HTR-8/SVneo (cell line): ENCODE measurements at places on chromosomes 16 and 17.

GRCh38 chr17:72380737-72381136 lies 259.9 kb downstream of the SOX9 start:
- DNase-seq: no peak

GRCh38 chr16:81730090-81731051 lies 48.7 kb upstream of the PLCG2 start:
- DNase-seq: peak; percentile 82

GRCh38 chr16:53651357-53651756 lies 52.3 kb downstream of the RPGRIP1L start:
- no peak for DNase-seq

DNA sequence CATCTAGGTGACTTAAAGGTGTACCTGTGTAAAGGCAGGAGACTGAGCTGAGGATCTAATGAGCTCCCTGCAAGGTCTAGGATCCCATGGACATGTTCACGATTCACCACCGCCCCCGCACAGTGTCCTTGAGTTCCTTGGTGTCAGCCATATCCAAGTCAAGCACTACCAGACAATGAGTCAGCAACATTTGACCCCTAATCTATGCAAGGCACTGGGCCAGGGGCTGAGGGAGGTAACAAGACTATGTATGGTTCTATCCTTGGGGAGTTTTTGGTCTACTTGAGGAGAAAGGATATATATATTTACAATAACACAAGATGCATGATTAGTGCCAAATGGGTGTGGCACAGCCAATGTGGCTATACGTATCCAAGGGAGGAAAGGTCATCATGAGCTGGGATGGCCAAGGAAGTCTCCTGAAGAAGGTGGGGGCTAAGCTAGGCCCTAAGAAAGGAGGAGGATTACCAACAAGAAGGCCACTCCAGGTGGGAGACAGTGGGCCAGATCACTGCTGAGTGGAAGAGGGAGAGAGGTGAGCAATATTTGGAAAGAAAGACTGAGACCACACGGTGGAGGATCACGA lies 35.0 kb downstream of the ITGB3 start:
- DNase-seq: no peak

DNA sequence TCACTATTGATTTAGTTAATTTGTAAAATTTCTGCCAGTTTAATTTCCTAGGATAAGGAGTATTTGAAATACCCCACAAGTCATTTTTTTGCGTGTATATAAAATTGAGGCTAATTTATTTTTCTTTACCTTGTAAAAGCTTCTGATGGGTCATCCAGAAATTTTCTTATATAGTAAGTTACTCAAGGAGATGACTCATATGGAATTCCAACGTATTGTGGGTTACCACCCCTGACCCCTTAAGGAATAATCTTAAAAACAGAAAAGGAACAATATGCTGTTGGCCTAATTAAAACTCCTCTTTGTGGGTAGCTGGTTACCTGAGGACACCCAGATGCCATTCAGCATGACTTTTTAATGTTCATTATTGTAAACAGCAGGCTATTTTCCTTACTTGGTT lies 13.6 kb downstream of the HEATR6 start:
- peak; percentile 40 for DNase-seq

- DNase-seq: no peak
Measured at GRCh38 chr16:75236736-75237397, 14.6 kb downstream of the BCAR1 start.

- peak; percentile 61 for DNase-seq
Measured at GRCh38 chr17:81959362-81960129, 1.4 kb downstream of the NOTUM start.

- no peak for DNase-seq
Measured at GRCh38 chr17:56708220-56708558, 114.7 kb downstream of the NOG start.

DNA sequence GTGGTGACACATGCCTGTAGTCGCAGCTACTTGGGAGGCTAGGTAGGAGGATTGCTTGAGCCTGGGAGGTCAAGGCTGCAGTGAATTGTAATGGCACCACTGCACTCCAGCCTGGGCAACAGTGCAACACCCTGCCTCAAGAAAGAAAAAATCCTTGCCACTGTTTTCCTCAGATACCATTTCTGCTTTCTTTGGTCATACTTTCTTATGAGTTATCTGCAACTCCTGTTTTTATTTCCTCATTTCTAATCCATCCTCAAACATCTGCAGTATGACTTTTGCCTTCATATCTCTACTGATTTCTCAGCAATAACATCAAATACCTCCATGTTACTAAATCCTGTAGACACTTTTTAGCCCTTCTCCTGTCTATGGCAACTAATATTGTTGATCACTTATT lies 3.1 kb upstream of the AP2B1 start:
- DNase-seq: no peak

- peak; percentile 39 for DNase-seq
Measured at GRCh38 chr17:65677932-65678331, 116.5 kb upstream of the AXIN2 start.

DNA sequence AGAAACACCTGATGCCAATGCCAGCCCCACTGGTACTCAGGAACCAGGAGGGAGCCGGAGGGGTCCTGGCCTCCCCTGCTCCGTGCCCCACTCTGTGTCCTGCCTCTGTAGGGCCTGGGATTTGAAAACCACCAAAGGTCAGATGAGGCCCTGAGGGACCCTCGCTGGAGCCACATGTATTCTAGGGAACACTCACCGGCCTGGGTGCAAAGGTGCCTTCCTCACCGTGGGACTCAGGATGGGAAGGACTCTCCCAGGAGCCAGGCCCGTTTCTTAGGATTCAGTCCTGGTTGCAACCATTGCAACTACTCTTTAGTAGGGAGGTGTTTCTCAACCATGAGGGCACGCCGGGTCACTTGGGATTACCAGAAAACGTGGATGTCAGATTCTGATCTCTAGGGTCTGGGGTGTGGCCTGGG lies 74.6 kb downstream of the N4BP1 start:
- no peak for DNase-seq

- DNase-seq: no peak
Measured at GRCh38 chr17:43810226-43810715, 22.7 kb downstream of the MPP3 start.

- no peak for DNase-seq
Measured at GRCh38 chr17:16459271-16459670, 32.7 kb downstream of the LRRC75A start.

DNA sequence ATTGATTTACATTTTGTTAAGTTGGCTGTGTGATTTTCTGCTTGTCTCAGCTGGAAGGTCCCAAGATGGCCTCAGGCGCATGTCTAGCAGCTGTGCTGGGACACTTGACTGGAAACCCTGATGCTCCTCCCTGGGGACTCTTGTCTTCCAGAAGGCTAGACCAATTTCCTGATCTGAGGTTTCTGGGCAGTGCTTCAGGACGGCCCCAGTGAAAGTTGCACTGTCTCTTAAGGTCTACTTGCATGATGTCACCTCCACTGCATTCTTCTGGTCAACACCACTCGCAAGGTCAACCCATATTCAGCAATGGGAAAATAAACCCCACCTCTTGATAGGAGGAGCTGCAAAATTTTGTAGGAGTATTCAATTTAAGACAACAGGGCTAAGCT lies 116.0 kb downstream of the SALL1 start:
- no peak for DNase-seq

GRCh38 chr17:20226814-20227482 lies 217.8 kb downstream of the SPECC1 start:
- DNase-seq: peak; percentile 86

GRCh38 chr16:25010542-25010941 lies 4.6 kb downstream of the ARHGAP17 start:
- no peak for DNase-seq

DNA sequence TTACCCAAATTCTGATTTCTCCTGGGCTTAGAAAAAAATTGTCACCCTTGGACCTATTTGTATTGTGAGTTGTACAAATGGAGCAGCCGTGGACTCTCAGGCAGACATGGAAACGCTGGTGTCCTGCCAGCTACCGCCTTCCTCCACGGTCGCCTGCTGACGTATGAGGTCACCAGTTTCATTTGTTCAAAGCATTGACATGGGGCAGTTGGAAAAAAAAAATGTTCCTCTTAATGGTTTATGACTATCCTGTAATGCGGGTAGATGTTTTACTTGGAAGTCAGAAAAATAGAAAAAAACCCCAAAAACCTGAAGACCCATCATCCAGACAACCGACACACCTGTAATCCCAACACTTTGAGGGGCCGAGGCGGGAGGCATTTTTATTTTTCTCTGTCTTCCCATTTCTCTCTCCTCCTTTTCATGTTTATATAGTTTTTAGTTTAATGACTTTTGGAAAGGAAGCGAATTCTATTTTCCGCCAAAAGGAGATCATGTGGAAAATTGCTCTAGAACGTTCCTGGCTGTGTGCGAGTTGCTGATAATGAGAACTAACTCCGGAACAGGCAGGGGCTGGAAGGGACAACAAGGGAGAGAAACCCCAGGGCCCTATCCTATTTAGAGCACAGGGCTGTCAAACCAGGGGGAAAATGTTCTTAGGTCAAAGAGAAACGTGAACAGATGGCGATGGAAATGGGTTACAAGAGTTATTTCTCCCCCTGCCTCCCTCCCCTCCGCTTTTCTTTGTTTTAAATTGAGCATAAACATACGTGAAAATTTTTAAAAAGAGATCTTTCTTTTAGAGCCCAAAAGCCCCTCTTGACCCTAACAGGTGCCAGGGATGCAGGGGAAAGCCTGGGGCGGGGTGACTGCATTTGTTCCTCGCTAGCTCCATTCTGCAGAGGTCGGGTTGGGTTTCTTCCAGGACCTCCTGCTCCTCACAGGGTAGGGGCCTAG lies 13.7 kb downstream of the DNAH17 start:
- no peak for DNase-seq

DNA sequence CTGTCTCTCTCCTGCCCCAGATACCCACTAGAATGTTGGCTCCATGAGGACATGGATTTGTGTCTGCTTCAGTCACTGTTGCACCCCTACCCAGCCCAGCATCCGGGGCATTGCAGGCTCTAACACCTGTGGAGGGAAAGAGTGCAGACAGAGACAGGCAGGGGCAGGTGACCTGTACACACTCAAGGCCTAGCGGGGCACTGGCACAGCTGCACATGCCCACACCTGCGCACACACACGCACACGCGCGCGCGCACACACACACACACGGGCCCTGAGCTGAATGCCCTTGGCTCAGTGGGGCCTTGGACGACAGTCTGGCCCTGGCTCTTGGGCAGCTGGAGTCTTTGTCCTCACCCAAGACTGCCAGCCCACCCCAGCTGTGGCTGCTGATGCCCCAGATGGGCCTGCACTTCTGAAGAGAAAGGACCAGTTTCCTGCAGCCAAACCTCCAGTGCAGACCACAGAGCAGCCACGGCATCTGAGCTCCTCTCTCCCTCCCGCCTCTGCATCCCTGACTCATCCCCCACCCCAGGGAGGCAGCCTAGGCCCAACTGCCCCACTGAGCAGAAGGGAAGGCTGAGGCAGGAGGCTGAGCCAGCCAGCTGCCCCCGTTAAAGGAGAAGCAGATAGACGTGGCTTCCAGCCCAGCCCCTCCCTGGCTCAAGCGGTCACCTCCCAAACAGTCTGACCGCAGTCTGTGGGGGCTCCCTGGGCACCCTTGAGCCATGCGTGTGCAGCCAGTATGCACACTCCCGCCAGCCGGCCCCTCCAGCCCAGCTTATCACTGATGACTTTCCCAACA lies 12.3 kb upstream of the RAI1 start:
- no peak for DNase-seq

GRCh38 chr17:32876417-32877163 lies at the start of gene MYO1D:
TSS of gene MYO1D (minus strand) at chr17:32877124. CDS start at chr17:32876872, 252 bp downstream.
- peak; percentile 46 for DNase-seq

DNA sequence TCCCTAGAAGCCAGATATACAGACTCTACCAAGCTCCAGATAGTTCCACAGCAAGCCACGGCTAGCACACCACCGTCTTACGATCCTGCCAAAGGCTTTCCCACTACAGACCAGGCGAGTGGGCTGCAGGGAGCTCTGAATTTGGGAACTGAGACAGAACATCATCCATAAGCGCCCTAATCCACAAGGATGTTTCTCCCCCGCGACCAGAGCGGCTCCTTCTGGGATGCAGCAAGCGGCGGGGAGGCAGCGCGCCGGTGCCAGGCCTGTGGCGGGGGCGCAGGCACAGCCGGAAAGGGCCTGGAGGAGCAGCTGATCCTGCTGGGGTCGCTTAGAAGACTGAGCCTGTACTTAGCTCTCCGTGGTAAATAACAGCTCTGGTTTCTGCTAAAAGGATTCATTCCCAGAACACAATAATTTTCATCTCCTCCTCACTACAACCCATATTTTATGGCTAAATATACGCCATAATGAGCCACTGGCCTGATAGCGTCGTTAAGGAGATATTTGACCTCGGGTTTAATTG lies 16.2 kb upstream of the FOXF1 start:
- no peak for DNase-seq

GRCh38 chr16:53785044-53785443 lies 81.1 kb downstream of the FTO start:
- DNase-seq: no peak

GRCh38 chr16:84546669-84547545 lies 42.4 kb upstream of the MEAK7 start:
- no peak for DNase-seq

- DNase-seq: no peak
Measured at GRCh38 chr16:21302454-21302853, 24.4 kb upstream of the CRYM start.

GRCh38 chr16:822174-822908 lies 21.8 kb upstream of the GNG13 start:
- DNase-seq: no peak

DNA sequence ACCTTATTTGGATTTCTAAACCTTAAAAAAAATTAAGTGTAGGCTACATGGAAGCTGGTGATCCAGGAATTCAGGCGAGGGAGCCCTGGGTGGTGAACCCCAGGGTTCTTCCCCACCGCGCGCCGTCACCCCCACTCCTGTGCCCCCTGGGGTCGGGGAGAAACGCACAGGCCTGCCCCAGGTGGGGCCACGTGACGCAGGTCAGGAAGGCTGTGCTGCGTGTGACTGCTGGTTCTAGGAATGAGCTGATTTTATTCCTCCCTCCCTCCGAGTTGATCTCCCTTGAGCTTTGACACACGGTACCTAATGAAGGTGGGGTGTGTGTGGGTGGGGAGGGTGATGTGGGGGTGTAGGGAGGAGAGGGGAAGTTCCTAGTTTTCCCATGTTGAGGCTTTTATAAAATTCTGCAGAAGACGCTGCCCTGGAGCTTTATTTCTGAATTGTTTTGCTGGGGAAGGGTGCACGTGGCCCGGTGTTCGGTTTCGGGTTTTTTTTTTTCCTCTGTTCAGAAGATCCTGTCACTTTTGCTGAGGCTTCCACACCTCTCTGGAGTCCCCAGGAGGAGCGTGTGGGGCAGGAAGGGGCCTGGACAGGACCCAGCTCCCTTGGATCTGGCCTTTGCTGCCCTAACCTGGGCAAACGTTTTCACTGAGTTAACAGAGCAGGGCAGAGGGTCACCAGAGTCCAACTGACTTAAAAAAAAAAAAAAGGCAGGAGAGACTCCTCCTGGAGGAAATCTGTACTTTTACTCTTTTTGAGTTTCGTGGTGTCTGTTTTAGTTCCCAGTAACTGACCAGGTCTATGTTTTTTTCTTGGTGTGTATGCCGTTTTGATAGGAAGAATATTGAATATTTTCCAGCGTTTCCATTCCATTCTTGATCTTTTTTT lies 55.8 kb upstream of the GSE1 start:
- no peak for DNase-seq

- no peak for DNase-seq
Measured at GRCh38 chr16:89170346-89171215, 967 bp upstream of the CDH15 start.
